ENCODE measurements at places on chromosomes 3 and 15.

DNA sequence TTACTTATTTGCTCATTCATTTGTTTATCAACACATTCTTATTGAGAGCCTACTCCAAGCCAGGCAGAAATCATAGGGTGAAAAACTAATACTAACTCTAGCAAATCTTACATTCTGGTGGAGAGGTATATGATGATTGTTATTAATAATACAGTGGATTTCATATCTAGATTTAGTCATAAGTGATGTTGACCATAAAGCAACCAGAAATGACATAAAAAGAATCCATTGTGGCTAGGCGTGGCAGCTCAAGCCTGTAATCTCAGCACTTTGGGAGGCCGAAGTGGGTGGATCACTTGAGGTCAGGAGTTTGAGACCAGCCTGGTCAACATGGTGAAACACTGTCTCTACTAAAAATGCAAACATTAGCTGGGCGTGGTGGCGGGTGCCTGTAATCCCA, 26.2 kb upstream of the IL20RB start:
- DNase-seq, result no peak

- DNase-seq, result no peak
These were observed 265.2 kb downstream of the SUCLG2 start for GRCh38 chr3:67389176-67389575.

DNA sequence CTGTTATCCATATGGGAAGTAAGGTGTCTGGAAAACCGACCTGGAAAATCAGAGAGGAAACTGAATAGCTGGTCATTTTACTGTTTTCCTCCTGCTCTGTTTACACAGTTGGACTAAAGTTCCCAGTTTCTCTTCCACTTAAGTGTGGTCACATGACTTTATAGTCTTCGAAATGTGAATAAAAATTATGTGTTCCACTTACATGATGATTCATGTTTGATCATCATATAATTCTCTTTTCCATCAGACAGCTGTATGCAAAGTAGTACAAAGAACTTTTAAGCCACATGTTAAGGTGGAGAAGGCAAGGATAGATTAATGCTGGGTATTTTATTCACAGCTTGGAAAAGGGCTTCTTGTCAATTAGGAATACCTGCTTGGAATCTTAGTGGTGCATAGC, 525.5 kb upstream of the BCHE start:
- DNase-seq, result no peak

DNA sequence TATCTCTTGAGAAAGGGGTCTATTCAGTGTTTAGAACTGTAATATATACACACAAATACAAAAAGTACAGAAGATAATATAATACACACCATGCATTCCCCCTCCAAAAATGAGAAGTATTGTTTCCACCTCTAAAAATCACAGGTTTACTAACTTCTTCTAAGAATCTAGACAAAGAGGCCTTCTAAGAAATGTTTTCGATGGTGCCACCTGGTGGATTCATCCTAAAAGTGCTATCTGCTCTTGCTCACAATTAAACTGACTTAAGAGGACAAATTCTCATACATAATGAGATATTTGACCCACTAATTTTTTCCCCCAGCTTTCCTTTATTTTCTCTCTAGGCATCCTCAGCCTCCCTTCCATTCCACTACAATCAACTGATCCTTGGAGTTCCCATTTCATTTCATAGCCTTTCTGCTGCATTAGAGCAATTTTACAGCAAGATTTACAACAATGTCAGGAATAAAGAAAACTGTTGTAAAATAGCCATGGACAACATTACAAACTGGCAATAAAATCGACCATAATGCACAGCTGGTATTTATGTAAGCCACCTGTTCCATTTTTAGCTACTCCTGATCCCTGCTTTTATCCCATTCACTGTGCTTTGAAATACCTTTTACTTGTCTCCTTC, 124.6 kb downstream of the ARRDC4 start:
- no peak for DNase-seq

DNA sequence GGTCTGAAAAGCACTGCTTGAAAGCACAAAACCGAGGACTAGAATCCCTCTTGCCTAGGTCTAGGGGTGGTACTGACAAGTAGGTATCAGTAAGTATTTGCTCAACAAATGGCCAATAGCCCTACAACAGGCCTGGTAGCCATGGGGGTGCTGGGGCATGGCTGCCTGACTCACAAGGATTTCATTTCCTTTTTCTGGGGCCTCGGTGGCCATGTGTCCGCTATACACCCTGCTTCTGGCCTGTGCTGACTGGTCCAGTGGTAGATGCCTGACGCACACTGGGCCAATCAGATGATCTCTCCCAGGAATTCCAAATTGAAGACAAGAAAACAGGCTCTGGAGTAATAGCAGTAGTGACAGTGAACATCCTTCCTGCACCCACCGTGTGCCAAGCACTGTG, 29.4 kb downstream of the MELTF start:
- no peak for DNase-seq

GRCh38 chr15:59166601-59167265, 39.9 kb upstream of the LDHAL6B start:
- DNase-seq, result no peak

DNA sequence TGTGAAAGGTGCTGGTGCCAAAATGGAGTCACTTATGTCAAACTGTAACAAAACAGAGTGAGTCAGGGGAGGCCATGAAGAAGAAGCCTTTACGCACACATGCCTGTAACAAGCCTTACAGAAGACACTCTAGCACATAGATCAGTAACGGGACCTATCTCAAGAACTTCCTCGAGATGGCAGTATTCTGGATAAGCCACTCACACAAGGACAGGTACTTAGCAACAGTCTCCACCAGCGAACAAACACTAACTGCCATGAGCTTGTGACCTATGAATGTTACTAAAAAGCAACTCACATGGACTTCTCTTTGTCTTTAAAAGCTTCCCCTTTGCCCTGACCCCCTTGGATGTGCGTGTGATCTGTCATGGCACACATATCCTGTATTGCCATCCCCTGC, 235.1 kb downstream of the CD47 start:
- DNase-seq, result no peak

GRCh38 chr3:138940446-138940845, 6.5 kb downstream of the FOXL2 start:
- DNase-seq, result no peak

GRCh38 chr3:42690191-42690590, 4.9 kb downstream of the KLHL40 start:
- no peak for DNase-seq

All from mesothelial cell of epicardium (in vitro differentiated cells).